Heart right ventricle (tissue), 16 donors: ENCODE measurements at places on chromosomes 2 and 18. TPM values are rescaled to one million over a fixed set of nuclear protein-coding genes. Genes with fewer than 3 reads are reported as not detected.

- peak; percentile 16 for DNase-seq
Observed at GRCh38 chr2:220315098-220315823, 687.8 kb downstream of the SLC4A3 start.

GRCh38 chr18:8948471-8949149 is 153.9 kb upstream of the NDUFV2 start:
- no peak for DNase-seq

- no peak for DNase-seq
Observed at GRCh38 chr2:2269426-2269825, 61.6 kb downstream of the MYT1L start.

- DNase-seq, result peak; percentile 75
Observed at GRCh38 chr2:230326453-230327417, at the start of gene SP140L. Gene SP140L (plus strand): TSS chr2:230327193. CDS start chr2:230327270, 77 bp downstream.

GRCh38 chr2:133414486-133415209 is 153.6 kb downstream of the NCKAP5 start:
- DNase-seq, result no peak

DNA sequence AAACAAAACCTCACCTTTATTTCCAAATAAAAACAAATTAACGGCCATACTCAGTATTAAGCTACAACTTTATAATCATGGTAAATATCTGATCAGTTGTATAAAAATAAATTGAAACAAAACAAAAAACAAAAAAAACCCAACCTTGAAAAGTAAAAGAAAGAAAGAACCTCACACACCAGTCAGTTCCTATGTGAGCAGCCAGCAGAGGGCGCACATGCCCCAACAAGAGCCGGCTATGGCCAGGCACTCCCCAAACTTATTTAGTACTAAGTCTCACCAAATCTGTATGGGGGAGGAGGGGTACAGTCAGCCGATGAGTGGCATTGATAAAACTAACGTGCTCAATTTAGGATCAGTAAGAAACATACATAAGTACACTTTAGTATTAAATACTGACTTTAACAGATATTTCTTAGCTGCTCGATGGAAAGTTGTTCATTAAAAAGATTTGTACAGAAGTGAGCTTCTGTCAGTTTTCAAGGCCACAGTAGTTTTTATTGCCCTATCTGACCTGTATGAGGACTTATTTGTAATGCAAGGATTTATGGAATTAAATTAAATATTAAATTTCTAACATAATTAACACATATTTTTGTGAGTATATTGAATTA is 172.6 kb downstream of the TCF4 start:
- DNase-seq, result peak; percentile 91

GRCh38 chr2:34107811-34108210 is 508.7 kb upstream of the FAM98A start:
- DNase-seq, result no peak

GRCh38 chr2:217551252-217551899 is 451.4 kb downstream of the TNS1 start:
- DNase-seq, result no peak

- DNase-seq, result no peak
Observed at GRCh38 chr2:238846628-238847418, 1.1 kb upstream of the TWIST2 start.

The SLC11A1 gene
- 1.7 TPM for total RNA-seq

The ANKRD12 gene
- 34.5 TPM for total RNA-seq

The MC5R gene
- not detected for total RNA-seq

The GALNT13 gene
- not detected for total RNA-seq
